Hippocampal formation (tissue), 2 donors: ENCODE measurements at places on chromosomes 12 and 14.

DNA sequence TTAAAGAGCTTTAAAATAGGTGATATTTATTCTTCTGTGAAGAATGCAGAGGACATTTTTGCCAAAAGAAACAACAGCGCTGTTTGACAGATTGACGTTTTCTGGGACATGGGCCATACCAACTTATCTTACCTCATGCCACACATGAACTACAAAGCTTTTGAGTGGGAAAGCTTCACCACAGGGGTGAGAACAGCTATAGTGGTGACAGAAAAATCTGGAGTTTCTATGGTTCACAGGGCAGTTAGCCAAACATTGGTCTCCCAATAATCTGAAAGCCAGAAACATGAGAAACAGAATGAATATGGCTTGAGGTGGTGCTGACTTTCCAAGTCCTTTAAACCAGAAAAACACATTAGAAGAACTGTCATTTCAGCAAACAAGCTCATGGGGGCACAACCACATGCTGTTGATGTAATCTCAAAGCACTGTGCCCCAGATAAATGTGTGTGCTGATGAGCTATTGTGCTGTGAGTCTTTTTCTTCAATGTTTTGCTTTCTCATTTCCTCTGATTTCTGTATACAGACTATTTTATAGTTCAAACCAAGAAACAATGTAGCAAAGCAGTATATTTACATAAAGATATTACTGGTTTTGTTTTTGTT is 905.4 kb downstream of the SLC16A7 start:
- no peak for DNase-seq

DNA sequence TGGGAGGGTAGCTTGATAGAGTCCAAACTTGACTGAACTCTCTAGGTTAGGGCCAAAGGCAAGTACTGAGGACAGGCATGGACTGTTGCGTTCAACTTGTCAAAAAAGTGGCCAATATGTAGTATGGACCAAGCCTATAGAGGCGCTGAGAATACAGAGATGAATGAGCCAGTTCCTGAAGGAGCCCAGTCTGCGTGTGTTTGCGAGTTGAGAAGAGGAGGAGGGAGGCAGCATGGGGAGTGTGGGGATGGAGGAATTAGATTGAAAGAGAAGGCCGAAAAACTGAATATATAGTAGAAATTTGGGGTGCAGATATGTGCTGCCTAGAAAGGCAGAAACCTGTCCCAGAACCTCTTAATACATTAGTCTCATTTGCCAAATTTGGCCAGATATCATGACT is 412.4 kb downstream of the PCNX1 start:
- no peak for DNase-seq

DNA sequence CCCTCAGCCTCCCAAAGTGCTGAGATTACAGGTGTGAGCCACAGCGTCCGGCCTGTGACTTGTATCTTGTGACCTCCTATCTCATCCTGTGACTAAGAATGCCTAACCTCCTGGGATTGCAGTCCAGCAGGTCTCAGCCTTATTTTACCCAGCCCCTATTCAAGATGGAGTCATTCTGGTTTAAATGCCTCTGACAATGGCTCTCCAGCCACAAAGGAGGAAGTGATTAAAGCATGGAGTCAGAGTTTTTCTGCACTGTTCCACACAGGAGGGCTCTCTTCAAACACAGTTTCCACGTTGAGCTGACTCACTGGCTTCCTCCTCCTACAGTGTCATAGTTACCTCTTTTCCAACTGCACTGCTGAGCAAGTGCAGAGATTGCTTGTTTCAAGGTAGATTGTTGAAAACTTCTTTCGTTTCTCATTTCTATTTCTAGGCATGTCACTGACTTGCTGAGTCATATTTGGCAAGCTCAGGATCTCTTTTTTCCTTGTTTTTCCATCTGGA is 383.8 kb downstream of the PCNX1 start:
- DNase-seq: no peak

GRCh38 chr14:64209444-64210131 is 84.6 kb downstream of the ESR2 start:
- no peak for DNase-seq

- DNase-seq: no peak
These were observed at the start of gene ST8SIA1 for GRCh38 chr12:22334410-22335100. ST8SIA1 (minus strand) TSS chr12:22334707; CDS start chr12:22334232, 475 bp downstream.

DNA sequence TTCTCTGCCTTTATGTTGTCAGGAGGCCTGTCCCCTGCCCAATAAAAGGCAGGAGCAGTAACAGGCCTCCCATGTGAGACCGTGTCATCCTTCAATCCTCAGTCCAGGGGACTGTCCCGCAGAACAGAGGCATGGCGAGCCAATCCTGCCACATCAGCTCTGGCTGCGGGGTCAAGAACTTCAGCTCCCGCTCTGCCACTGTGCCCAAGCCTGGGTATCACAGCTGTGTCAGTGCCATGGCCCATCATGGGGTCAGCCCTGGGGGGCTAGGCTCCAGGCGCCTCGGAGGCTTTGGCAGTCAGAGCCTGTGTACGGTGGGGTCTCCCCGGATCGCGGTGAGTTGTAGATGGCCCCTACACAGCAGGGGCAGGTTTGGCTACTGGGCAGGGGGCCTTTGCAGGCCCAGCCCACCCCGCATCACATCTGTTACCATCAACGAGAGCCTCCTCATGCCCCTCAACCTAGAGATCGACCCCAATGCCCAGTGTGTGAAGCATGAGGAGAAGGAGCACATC is 19.9 kb upstream of the KRT83 start:
- DNase-seq: no peak
